ENCODE measurements at places on chromosomes 4 and X.

DNA sequence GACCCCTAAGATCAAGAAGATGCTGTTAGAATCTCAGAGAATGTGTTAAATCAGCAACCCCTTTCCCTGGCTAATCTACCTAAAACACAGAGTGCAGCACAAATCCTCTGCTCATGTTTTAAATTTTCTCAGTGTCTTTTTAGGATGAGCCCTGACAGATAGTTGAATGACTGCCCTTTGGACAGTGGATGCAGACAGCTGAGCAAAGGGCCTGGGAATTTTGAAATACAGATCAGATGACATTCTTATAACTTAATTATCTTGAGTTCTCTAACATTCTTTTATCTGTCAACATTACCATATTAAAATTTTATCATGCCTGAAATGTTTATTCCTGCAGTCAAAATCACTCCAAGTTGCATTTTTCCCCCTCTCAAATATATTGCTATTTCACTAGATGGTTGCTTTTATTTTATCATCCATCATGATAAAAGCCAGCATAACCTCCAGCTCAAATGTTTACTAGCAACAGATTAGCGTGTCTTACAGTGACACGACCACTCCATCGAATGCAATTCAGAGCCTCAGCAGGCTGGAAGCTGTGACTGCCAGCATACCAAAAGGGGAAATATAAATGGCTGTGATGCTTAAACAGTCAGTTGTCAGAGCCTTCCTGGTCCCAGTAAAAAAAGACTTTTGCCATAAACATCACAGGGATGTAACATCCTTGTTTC lies 22.8 kb upstream of the ARHGAP24 start:
- no peak for DNase-seq

DNA sequence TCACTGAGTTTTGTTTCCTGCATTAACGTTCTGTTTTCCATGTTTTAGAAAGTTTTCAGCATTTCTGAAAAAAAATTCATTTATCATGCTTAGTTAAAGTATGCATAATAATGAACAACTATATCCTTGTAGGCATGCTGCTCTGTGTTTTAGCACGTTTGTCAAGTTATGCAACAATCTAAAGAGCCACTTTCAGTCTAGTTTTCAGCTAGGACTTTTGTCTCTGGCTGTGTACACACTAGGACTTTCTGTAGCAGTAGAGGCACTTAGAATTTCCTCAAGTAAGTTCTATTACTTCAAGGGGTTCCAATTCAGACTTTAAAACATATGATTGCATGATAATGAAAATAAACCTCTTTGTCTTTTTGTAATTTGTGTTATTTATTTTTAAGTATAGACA lies 12.4 kb downstream of the DCAF8L1 start:
- DNase-seq, result no peak

- no peak for DNase-seq
Measured at GRCh38 chr4:102601586-102602227, 100.5 kb downstream of the NFKB1 start.

GRCh38 chr4:149409146-149409545 lies 406.5 kb downstream of the IQCM start:
- no peak for DNase-seq

DNA sequence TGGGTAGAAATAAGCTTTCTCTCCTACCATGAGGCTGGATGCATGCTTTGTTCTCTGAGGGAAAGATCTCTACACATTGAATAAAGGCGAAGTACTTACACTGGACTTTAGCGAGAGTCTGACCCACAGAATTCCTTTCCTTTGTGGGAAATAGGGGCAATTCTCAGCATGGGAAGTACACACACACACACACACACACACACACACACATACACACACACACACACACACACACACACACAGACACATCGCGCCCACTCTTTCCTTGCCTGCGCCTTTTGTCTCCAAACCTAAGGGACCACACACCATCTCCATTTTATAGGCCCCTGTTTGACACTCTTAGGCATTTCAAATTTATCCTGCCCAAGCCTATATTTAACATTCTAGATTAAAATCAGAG lies 83.8 kb downstream of the LUZP4 start:
- no peak for DNase-seq
